Thoracic aorta (tissue), 2 donors: ENCODE measurements at places on chromosomes 4 and X.

DNA sequence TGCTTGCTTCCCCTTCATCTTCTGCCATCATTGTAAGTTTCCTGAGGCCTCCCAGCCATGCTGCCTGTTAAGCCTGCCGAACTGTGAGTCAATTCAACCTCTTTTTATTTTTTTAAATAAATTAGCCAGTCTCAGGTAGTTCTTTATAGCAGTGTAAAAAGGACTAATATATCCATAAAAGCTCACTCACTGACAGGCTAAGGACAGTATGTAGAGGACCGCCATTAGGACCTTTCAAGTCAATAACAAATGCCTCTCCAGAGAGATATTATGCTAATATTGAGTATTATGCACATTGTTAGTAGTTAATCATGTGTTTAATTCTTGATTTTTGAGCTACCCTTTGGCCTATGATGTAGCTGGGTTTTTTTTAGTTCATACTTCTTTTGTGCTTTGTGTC lies 62.6 kb upstream of the GYPA start:
- DNase-seq, result no peak

DNA sequence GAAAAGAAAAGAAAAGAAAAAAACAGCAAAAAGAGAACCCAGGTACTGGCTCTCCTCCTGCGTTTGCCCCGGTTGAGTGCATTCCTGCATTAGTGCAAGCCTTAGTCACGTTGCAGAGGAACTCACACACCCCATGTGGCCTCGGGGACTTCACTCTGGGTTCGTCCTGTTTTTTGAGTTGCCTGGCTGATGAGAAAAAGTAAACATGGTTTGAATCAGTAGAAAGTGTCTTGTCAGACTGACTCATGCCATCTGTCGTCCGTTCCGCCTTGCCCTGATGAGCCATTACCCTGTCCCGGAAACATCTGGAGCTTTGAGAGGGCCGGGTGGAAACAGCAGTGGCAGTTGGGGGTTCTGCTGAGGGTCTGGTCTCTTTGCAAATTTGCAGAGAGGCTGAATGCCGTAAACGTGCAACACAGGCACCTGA lies 16.3 kb downstream of the CD99 start:
- DNase-seq, result peak; percentile 33

DNA sequence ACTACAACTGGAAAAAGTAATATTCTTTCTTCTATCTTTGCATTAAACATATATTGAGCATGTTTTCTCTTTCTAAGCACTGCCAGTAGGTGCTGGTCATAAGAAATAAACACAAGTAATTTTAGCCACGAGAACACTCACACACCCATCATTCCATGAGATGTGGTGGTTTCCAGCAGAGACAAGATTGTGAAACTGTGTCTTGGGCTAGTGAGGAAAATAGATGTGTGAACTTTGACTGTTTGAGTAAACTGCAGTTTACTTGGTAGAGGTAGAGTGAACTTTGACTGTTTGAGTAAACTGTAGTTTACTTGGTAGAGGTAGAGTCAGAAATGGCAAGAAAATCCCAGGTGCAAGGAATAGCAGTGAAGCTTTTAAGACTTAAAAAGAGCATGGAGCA lies 300.9 kb upstream of the HS3ST1 start:
- no peak for DNase-seq

DNA sequence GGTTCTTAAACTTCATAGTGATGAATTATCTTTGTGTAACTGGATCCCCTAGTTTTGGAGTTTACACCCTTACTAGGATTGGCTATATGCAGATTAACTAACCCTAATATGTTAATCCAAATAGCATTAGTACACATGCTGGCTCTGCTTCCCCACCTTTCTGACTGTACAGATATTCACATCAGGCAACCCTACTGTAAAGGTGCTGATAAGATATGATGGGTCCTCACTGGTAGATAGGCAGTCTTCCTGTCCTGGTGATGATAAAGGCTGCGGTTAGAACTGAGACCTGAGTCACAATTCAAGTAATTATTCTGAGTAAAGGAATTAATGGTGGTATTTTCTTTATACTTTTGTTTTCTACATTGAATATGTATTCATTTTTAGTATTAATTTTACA lies 118.6 kb downstream of the COL4A5 start:
- no peak for DNase-seq
